CD8-positive, alpha-beta memory T cell (primary cell): ENCODE measurements at places on chromosomes 6 and 20. TPM values are rescaled to one million over a fixed set of nuclear protein-coding genes. Genes with fewer than 3 reads are reported as not detected.

GRCh38 chr6:38198219-38198618 lies 378.7 kb downstream of the ZFAND3 start:
- H3K4me3 ChIP-seq, result no peak overlapping the region
- H3K27me3 ChIP-seq, result no peaks in the 10 kb centered on the region
- no peak overlapping the region for H3K27ac ChIP-seq
- no peaks in the 10 kb centered on the region for H3K36me3 ChIP-seq
- DNase-seq, result no peak

DNA sequence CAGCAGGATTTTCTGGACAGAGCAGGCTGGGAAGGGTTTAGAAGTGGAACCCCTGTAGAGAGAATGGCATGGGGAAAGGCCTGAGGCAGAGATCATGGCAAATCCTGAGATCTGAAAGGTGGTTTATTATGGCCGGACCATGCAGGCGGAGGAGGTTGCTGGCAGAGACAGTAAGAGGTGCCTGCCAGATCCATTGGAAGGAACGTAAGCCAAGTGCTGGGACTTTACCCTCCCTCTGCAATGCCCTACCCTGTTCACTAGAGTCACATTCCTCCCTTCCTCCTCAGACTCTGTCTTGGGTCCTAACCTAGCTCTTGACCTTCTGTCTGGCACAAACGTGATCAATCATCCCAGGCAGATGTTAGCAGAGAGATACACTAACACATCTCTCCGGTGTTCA lies 66.4 kb upstream of the SLC22A23 start:
- DNase-seq, result no peak
- no peak overlapping the region for H3K4me3 ChIP-seq
- H3K36me3 ChIP-seq, result no peaks in the 10 kb centered on the region
- H3K27ac ChIP-seq, result no peak overlapping the region
- H3K27me3 ChIP-seq, result no peaks in the 10 kb centered on the region

GRCh38 chr6:115582386-115582785 lies 478.3 kb downstream of the FRK start:
- no peak for DNase-seq
- H3K4me1 ChIP-seq, result no peaks in the 10 kb centered on the region
- no peaks in the 10 kb centered on the region for H3K27me3 ChIP-seq
- no peak overlapping the region for H3K4me3 ChIP-seq
- no peaks in the 10 kb centered on the region for H3K36me3 ChIP-seq

GRCh38 chr6:21395121-21395520 lies 198.4 kb upstream of the SOX4 start:
- H3K27me3 ChIP-seq, result no peaks in the 10 kb centered on the region
- H3K4me3 ChIP-seq, result no peak overlapping the region
- no peaks in the 10 kb centered on the region for H3K36me3 ChIP-seq
- no peaks in the 10 kb centered on the region for H3K4me1 ChIP-seq
- DNase-seq, result no peak

GRCh38 chr6:40585651-40586269 lies 1.4 kb downstream of the LRFN2 start:
- H3K36me3 ChIP-seq, result no peaks in the 10 kb centered on the region
- no peak for DNase-seq
- H3K27me3 ChIP-seq, result peaks cover 4% of the 10 kb centered on the region
- peaks cover 12% of the 10 kb centered on the region for H3K4me1 ChIP-seq
- no peak overlapping the region for H3K4me3 ChIP-seq
- no peak overlapping the region for H3K27ac ChIP-seq

- H3K27me3 ChIP-seq, result no peaks in the 10 kb centered on the region
- DNase-seq, result no peak
- H3K4me3 ChIP-seq, result no peak overlapping the region
- no peaks in the 10 kb centered on the region for H3K4me1 ChIP-seq
- no peak overlapping the region for H3K27ac ChIP-seq
These were observed 68.8 kb downstream of the GJA1 start for GRCh38 chr6:121504227-121504626.

- no peaks in the 10 kb centered on the region for H3K27me3 ChIP-seq
- no peaks in the 10 kb centered on the region for H3K36me3 ChIP-seq
- H3K4me3 ChIP-seq, result no peak overlapping the region
- H3K27ac ChIP-seq, result no peak overlapping the region
- no peak for DNase-seq
- no peaks in the 10 kb centered on the region for H3K4me1 ChIP-seq
These were observed 271.1 kb upstream of the CHD6 start for GRCh38 chr20:41889126-41889843.

GRCh38 chr6:29490552-29490951 lies 2.8 kb upstream of the MAS1L start:
- no peaks in the 10 kb centered on the region for H3K4me1 ChIP-seq
- DNase-seq, result no peak
- H3K4me3 ChIP-seq, result no peak overlapping the region
- no peak overlapping the region for H3K27ac ChIP-seq

- H3K27ac ChIP-seq, result no peak overlapping the region
- no peaks in the 10 kb centered on the region for H3K27me3 ChIP-seq
- no peaks in the 10 kb centered on the region for H3K4me1 ChIP-seq
- H3K4me3 ChIP-seq, result no peak overlapping the region
- no peaks in the 10 kb centered on the region for H3K36me3 ChIP-seq
- no peak for DNase-seq
These were observed 133.5 kb downstream of the TBC1D7 start for GRCh38 chr6:13194852-13195251.

The SNAP91 gene
- total RNA-seq, result not detected

DNA sequence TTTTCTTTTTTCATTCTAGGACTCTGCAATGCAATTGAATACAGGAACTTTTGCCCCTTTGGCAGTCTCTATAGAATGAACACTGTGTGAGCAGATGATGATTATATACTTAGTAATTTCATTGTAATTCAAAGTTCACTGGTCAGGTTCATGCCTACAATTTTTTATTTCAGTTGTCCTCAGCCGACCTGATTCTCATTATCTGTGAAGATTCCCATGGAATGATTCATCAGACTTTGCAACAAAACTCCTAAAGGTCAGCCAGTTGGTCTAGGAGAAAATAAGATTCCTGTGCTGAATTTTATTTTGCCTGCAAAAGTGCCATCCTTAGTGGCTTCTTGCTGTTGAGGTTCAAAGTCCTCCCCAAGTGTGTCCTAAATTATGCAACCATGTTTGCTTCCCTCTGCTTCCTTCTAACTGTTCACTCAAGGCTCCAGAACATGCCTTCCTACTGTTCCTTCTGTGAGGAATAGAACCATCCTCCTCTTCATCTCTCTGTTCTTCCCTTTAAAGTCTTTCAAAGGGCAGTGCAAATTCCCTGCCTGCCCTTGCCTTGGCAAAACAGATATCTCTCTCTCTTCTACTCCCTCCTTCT lies 194.2 kb upstream of the CNR1 start:
- no peaks in the 10 kb centered on the region for H3K4me1 ChIP-seq
- H3K27ac ChIP-seq, result no peak overlapping the region
- no peak overlapping the region for H3K4me3 ChIP-seq
- no peaks in the 10 kb centered on the region for H3K27me3 ChIP-seq
- DNase-seq, result no peak

The GPX5 gene
- total RNA-seq, result not detected

GRCh38 chr6:144660561-144661115 lies 375.5 kb downstream of the UTRN start:
- no peaks in the 10 kb centered on the region for H3K36me3 ChIP-seq
- DNase-seq, result no peak
- peaks cover 17% of the 10 kb centered on the region for H3K4me1 ChIP-seq
- H3K4me3 ChIP-seq, result no peak overlapping the region
- H3K27me3 ChIP-seq, result no peaks in the 10 kb centered on the region
- H3K27ac ChIP-seq, result no peak overlapping the region

DNA sequence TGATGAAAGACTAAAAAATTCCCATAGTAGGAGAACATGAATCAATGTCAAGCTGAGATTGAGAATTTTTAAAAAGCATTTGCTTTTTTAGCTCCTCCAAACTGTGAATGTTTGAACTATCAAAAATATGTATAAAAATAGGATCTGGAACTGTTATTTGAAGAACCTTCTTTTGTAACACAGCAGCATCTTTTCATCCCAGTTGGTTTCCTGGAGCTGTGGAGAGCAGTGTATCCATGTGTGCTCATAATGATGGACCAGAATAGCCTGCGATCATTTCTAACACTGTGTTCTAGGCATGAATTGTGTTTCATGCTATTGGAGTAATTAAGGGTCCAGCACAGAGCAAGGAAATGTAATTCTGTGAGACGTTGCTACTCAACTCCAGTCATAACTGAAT lies 22.1 kb downstream of the MRAP2 start:
- no peaks in the 10 kb centered on the region for H3K4me1 ChIP-seq
- H3K36me3 ChIP-seq, result no peaks in the 10 kb centered on the region
- H3K27me3 ChIP-seq, result no peaks in the 10 kb centered on the region
- H3K27ac ChIP-seq, result no peak overlapping the region

DNA sequence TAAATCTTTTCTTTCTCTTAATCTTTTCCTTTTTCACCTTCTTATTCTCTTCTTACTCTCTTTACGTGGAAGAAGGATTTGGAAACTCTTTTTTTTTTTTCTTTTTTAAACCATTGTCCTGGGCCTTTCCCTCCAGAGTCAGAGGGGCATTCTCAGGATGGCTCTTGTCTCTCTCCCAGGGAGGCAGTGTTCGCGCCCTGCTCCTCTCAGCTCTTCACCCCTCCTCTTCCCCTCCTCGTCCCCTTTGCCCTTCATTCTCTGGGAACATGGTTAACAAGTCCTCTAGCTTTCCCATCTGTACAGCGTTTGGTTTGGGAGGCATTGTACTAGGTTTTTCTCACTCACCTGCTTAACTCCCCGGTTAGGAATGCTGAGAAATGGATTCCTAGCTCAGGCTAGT lies 52.0 kb upstream of the TFB1M start:
- no peak overlapping the region for H3K27ac ChIP-seq
- no peaks in the 10 kb centered on the region for H3K4me1 ChIP-seq
- no peak for DNase-seq
- H3K27me3 ChIP-seq, result peaks cover 3% of the 10 kb centered on the region

GRCh38 chr6:127119102-127120022 lies 891 bp downstream of the RSPO3 start:
- no peak overlapping the region for H3K4me3 ChIP-seq
- H3K4me1 ChIP-seq, result no peaks in the 10 kb centered on the region
- no peaks in the 10 kb centered on the region for H3K36me3 ChIP-seq
- DNase-seq, result no peak

DNA sequence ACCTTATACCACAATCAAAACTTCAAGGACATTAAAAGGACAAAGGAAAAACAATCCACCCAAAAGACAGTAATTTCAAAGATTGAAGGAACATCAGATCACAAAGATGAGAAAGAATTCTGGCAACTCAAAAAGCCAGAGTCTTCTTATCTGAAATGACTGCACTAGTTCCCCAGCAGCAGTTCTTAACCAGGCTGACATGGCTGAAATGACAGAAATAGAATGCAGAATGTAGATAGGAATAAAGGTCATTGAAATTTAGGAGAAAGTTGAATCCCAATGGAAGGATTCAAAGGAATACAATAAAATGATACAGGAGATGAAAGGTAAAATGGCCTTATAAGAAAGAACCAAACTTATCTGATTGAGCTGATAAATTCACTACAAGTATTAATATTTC lies 231.4 kb downstream of the CD109 start:
- H3K36me3 ChIP-seq, result no peaks in the 10 kb centered on the region
- DNase-seq, result no peak
- H3K27ac ChIP-seq, result no peak overlapping the region
- H3K4me3 ChIP-seq, result no peak overlapping the region

The AGER gene
- total RNA-seq, result 11.9 TPM

The RALGAPB gene
- total RNA-seq, result 35.0 TPM
